ENCODE measurements at places on chromosomes 6 and 20.

- no peak for DNase-seq
Measured at GRCh38 chr6:160667639-160668481, 3.8 kb upstream of the LPA start.

- DNase-seq = no peak
Measured at GRCh38 chr6:160990847-160991405, 643 bp upstream of the MAP3K4 start.

GRCh38 chr20:64244281-64244805, 11.2 kb upstream of the PCMTD2 start:
- DNase-seq = no peak

DNA sequence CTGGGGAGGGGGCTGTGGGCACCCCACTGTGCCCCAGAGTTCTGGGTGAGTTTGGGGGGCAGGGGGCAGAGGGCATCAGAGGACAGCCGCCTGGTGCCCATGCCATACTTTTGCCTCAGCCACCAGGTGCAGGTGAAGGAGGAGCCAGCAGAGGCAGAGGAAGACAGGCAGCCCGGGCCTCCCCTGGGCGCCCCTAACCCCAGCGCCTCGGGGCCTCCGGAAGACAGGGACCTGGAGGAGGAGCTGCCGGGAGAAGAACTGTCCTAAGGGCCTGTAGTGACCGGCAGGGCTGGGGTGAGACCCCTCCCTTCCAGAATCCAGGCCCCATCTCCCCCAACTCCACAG, 39.6 kb upstream of the MDFI start:
- DNase-seq = no peak

- no peak for DNase-seq
Measured at GRCh38 chr20:2865101-2865500, 8.2 kb upstream of the PTPRA start.

DNA sequence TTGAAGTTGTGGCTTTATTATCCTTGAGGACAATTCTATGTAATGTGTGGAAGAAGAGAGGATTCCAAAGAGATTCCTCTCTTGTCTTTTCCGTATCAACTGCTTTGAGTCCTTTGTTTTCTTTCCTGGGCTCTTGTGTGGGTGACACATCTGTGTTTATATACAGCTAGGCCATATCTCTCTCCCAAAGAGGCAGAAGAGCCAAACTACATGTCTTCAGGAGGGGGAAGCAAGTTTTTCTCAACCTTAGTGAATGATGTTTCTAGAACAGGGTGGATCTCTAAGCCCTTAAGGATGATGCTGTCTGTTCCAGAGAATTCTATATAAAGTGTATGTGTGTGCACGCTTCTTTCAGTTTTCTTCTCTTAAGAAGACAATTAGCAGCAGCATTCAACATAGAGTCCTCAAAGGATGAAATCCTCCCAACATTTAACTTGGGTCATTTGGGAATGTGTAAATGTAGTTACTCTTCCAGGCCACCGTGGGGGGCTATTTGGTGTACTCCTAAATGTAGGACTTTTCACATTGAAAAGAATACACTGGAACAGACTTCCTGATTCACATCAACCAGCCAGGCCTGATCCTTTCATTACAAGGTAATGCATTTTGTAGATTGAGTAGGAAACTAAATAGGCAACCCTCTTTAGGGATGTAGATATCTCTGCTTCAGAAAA, 92.8 kb upstream of the EEF1E1 start:
- no peak for DNase-seq

DNA sequence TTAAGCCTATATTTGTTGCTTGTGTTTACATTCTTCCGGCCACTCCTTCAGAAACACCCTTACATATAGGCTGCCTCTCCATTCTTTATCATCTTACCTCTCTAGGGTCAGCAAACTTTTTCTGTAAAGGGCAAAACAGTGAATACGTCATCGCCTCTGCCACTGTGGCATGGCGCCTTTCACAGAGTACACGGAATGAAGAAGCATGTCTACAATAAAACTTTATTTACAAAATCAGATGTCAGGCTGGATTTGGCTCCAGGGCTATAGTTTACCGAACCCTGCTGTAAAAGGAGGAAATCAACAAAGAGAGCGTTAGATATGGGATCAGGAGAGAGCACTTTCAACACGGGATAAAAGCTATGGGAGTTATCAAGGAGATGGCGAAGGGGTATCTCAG, 9.3 kb upstream of the NCR2 start:
- no peak for DNase-seq

- DNase-seq = no peak
Measured at GRCh38 chr6:52132292-52132691, 44.9 kb upstream of the PKHD1 start.

- no peak for DNase-seq
Measured at GRCh38 chr6:37340639-37340943, 13.2 kb upstream of the RNF8 start.

DNA sequence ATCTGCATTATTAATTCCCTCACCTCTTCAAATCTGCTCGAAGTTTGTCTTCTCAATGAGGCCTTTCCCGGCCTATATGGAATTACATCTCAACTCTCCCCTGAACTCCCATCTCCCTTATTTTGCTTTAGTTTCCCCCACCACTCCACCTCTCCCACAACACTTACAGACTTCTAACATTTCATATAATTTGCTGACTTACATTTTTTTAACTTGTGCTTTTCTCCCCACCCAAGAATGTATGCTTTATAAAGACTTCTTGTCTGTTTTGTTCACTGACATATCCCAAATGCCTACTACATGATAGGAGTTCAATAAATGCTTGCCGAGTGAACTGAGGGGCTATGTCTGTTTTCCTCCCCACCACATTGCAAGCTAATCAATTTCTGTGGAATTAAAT, 3.9 kb upstream of the MARCKS start:
- no peak for DNase-seq

- DNase-seq = no peak
Measured at GRCh38 chr6:113830140-113830539, 27.0 kb upstream of the MARCKS start.

DNA sequence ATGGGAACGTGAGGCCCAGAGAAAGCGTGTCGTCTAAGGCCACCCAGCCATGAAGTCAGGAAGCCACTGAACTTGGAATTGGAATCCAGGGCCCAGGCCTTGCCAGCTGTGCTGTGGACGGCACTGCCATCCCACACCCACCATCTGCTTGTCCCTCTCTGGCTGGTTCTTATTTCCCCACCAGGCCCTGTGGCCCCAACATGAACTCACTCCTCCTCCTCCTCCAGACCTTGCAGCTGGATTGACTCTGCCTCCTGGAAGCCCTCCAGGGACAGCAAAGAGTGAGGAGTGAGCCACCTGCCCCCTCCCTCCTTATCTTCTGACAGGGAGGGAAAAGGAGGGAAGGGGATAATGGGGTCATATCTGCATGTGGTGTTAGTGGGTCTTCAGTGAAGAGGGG, 16.0 kb upstream of the IP6K3 start:
- DNase-seq = no peak

DNA sequence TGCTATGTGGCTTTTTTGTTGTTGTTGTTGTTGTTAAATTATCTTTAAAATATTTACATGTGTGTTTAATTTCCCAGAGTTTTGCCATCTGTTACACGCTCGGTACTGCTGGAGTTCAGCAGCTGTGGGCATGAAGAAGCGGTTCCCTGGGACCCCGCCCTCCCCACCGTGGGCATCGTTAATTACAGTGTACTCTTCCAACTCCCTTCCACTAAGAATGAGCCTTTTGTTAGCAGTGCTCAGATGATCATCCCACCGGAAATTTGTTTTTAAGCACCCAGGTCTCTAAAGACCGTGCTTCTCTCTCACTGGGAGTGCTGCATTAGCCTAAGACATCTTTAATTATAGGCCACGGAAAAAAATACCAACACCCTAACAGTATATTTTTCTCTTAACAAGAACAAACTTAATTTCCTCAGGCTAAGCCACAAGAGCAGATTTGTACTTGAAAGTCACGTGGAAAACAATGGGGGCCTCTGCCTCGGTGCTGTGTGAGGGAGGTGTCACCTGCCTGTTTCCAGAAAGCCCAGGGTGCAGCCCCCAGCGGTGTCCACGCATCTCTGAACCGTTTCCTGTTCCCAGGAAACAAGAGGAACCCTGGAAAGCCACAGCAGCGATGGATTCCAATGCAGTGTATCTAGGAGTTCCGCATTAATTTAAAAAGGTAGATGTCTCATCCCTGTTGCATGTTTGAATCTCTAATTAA, 113.3 kb upstream of the FRMD1 start:
- no peak for DNase-seq

- DNase-seq = no peak
Measured at GRCh38 chr6:15358579-15359327, 112.9 kb downstream of the JARID2 start.

DNA sequence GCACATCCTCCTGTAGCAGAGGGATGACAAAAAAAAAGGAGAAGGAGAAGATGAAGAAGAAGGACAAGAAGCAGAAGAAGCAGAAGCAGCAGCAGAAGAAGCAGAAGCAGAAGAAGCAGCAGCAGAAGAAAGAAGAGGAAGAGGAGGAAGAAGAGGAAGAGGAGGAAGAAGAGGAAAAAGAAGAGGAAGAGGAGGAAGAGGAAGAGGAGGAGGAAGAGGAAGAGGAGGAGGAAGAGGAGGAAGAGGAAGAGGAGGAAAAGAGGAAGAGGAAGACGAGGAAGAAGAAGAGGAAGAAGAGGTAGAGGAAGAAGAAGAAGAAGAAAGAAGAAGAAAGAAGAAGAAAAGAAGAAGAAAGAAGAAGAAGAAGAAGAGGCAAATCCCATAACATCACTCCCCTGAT, 35.0 kb upstream of the AHI1 start:
- DNase-seq = no peak

DNA sequence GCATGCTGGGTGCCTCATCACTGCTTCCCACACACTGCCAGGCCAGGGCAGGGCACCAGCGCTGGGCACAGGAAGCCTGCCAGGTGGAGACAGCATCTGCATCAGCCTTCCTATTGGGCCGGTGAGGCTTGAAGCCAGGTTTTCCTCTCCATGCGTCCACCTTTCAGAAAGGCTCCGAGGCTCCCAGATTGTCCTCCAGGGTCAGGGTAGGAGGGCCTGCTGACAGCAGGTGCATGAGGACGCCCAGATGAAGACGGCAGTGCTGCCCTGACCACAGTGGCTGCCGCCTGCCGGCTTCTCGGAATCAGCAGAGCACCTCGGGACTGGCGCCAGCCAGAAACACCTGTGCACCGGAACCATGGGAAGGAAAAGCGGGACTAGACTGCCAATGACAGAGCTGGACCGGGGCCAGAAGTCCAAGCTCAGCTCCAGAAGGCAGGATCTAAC, 170.5 kb upstream of the CST7 start:
- DNase-seq = no peak

DNA sequence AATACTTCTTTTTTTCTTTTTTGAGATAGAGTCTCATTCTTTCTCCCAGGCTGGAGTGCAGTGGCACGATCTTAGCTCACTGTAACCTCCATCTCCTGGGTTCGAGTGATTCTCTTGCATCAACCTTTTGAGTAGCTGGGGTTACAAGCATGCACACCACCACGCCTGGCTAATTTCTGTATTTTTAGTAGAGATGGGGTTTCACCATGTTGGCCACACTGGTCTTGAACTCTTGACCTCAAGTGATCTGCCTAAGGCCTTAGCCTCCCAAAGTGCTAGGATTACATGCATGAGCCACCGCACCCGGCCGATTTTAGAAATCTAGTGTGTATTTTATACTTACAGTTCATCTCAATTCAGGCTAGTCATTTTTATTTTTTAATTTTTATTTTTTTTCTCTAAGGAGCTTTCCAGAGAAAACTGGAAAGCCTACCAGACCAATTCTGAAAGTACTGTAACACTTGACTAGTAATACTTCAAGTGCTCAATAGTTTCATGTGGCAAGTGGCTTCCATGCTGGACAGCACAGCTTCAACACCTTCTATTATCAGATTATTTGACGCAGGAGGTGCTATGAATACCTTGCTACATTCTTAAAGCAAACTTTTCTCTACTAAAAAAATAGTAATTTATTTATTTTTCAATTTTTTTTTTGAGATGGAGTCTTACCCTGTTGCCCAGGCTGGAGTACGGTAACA, 25.0 kb downstream of the POLR1C start:
- no peak for DNase-seq

GRCh38 chr20:3168079-3168828, 5.1 kb downstream of the LZTS3 start:
- DNase-seq = no peak

DNA sequence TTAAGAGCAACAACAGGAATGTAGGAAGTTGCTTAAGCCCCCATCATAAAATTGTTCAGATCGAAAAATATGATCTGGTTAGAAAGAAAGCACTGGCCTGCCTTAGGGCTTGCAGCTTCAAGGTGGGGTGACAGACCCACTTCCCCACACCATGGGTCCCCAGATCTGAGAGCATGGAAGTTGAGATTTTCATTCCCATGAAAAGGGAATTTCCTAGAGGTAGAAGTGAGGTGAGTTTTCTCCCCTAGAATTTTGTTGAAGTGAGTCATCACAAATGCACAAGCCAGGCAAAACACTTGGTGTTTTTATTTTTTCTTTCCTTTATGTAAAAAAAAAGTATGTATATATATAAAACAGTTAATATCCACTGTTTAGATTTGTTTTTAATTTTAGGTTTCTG, 213.6 kb upstream of the SUPT3H start:
- no peak for DNase-seq

DNA sequence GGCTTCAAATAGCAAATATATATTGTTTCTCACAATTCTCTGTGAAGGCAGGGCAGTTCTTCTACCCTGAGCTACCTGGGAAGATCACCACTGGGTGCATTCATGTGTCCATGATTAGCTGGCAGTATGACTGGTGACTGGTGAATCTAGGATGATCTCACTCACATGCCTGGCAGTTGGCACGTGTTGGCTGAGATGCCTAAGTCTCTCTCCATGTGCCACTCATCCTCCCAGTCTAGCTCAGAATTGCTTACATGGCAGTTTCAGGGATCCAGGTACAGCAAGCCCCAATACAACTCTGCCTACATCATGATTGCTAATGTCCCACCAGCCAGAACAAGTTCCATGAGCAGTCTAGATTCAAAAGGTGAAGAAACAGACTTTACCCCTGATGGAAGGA, 346.8 kb upstream of the CNR1 start:
- no peak for DNase-seq

DNA sequence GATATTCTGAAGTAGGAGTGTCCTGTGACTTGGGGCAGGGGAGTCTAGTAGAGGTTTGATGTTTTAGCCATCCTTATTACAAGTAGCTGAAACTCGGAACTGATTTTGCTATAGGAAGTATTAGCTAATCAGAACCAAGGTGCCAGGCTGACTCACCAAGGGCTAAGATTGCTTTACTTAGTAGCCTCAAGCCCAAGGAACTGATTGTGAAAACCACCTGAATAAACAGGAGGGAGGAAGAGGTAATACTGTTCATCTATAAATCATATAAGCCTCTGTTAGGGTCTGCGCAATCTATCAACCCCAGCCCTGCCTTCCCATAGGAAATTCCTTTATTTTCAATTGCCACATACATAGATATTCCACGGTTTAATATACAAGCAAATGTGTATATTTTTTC, 54.4 kb downstream of the GNAS start:
- no peak for DNase-seq

DNA sequence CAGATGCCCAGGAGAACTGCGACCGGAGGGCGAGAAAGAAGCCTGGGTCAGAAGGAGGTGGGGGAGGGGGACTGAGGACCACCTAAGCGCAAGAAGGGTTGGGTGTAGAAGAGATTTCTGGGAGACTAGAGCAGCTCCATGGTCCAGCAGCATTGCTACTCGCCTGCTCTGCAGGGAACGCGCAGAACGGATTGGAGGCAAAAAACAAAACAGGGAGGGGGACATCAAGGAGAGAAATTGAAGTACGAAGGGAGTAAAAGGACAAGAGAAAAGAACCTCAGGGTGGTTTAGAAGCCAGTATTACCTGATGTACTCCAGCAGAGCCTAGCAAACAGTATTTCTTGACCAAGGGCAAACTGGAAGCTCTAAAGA, 537 bp upstream of the GABBR1 start:
- DNase-seq = no peak
